ENCODE measurements at places on chromosomes 1 and 21.

DNA sequence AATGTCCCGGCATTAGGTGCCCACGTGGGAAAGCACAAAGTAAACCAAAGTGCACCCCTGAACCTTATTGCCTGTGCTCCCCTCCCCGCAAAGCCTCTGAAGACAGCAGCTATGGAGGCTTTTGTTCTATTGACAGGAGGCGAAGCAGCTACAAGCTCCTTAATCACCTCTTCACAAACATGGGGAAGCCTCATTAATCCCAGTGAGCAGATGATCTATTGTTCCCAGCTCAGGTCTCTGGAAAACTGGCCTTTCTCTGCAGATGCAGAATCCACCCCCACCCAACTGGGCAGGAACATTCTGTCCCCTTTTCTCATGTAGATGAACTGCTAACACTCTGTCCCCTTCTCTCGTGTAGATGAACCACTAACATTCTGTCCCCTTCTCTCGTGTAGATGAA lies 190.5 kb upstream of the CSF3R start:
- no peak for DNase-seq

DNA sequence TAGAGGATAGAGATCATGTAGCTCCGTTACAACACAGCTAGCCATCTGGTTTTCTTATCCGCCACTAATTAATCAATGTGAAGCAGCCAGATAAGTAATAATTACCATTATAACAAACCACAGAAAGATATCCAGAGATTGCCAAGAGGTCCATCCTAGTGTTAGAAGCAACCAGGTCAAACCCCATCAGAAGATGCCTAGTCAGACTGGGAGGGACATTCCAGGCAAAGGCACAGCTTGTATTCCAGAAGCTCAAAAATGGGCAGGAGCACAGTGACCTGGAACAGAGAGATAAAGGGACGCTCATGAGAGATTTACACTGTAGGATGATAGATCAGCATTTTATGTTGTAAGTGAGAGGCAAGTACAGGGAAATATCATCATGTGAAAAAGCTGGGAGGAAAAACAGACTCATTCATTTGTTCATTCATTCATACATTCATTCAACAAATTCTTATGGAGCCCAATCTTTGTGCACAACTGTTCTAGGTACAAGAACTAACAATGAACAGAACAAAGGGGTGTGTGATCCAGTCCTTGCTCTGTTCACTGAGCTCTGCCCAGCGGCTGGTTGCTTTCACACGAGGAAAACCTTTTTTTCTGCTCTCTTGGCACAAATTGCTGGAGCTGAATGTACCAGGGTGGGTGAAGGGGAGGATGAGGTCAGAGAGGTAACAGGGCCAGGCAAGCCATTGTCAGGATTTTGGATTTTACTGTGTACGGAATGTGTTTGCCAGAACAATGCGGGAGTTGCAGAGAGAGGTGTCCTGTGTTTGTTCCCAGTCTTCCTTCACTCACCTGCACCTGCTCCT lies 240.8 kb upstream of the FGGY start:
- no peak for DNase-seq

DNA sequence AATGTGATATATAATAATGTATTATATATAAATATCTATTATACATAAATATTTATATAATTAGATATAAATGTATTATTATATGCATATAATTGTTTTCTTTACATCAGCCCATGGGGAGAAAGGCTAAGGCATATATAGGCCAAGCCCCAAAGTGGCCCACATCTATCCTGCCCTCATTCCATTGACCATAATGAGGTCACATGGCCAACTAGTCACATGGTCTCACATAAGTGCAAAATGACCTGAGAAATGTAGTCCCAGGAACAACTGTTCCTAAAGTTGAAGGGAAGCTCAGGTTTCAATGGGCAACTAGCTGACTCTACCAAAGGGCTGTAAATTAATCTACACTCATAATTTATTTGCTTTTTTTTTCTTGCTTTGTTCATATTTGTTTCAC lies 14.5 kb upstream of the CCDC185 start:
- DNase-seq, result no peak

DNA sequence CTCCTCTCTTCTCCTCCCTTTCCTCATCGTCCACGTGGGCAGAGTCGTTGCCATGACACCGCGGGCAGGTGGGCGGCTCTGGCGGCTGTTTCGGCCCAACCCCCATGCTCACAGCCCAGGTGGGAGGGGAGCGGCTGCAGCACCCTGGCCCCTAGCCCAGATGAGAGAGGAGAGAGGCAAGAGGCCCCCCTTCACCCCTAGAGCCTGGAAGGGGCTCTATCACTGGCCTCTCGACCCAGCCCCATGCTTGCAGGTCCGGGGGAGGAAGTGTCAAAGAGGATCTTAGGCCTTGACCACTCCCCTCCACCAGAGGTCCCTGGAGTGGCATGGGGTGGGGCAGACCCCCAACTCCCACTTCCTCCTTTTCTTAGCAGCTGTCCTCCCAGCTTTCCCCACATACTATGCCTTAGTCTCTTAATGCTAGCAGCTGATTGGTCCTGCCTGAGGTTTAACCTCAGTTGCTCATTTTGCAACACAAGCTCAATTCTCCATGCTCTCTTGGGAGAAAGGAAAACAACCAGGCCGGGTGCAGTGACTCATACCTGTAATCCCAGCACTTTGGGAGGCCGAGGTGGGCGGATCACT lies 10.4 kb downstream of the DLGAP3 start:
- DNase-seq, result peak; percentile 63

DNA sequence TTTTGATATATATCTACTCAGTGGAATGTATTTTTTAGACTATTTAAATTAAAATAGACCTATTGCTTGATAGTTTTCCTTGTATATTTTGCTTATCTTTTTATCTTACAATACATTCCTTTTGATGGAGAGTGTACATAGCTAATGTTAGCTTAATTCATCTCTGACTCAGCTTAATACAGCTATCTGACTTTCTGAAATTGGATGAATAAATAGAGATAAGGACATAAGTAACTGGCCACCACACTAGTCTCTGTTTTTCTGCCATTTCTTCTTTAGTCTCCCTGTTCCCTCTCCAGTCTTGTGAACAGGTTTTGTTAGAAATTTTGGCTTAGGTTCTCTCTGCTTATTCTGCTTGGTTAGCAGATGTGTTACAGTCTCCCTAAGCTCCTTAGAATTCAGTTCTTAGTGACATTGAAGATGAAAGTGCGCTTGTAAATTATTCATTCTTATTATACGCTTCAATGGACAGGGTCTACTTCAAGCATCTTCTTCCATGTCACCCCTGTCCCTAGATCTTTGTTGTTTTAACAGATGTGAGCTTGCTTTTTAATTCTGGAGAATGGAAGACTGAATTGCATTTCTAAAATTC lies 59.6 kb downstream of the XPR1 start:
- no peak for DNase-seq

GRCh38 chr1:42937836-42938644 lies 20.6 kb downstream of the SLC2A1 start:
- DNase-seq, result peak; percentile 60

DNA sequence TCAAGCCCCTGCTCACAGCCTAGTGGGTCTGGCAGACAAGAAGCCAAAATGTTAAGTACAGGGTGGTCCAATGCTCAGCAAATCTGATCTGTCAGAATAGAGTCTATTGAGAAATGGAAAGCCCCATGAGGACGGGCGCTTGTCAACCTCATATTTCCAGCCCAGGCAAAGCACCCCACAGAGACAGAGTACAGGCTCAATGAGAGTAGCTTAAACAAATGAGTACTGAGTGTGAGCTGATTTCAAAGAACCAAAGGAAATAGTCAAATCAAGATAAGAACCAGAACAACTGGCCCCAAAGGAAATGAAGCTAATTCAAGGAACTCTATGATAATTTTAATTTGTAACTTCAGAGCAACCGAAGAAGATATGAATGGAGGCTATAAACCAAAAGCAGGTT lies 44.6 kb upstream of the SLC30A1 start:
- no peak for DNase-seq

- no peak for DNase-seq
Observed at GRCh38 chr21:43924421-43925095, 59.5 kb downstream of the AGPAT3 start.

GRCh38 chr21:45283035-45283610 lies 4.6 kb downstream of the POFUT2 start:
- DNase-seq, result no peak

DNA sequence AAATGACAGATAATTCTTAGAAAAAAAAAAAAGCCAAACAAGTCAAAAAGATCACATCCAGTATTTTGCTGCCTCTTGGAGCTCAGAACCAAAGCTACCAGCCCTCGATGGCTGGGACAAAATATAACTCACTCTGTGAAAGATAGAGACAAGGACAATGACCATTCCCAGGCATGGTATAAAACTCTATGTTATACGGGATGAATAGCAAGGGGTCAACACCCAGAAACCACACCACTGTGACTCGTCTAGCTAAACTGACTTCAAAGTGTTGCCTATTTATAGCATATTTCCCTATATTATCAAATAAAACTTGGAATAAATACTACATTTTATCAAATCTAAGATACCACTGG lies 10.1 kb downstream of the TMEM63A start:
- DNase-seq, result no peak

DNA sequence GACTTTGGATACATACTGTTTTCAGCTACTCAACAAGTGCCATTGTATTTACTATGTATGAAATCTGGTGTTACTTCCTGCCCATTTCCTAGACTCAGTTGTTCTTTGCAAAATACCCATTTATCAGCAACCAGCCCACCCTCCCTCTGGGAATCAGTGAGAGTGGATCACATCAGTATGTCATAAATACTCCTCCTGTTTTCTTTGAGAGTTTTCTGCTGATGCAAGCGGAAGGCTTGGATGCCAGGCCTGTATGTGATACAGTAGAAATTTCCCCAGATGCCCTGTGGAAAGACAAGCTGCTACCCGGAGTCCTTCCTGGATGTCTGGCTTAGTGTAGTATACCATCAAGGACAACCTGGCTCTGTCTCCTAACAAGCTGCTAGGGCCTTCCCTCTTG lies 2.4 kb upstream of the PTPRC start:
- DNase-seq, result no peak

DNA sequence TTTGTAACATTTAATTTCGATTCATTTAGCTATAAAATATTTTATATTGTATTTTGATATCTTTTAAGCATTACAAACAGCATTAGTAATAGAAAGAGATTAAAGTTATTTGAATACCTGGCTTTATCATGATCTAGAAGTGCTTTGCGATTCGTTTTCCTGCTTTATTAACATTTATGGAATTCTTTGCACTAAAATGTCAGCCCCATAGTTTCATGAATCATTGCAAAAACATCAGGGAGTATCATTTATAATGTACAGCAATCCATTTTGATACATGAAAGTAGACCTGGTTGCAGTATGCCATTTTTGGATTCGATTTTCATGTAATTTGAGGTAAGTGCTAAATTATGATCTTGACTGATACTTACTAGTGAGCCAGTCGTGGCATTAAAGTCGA lies 108.0 kb upstream of the DPYD start:
- DNase-seq, result no peak

GRCh38 chr1:9449976-9450696 lies 89.1 kb upstream of the SLC25A33 start:
- no peak for DNase-seq

DNA sequence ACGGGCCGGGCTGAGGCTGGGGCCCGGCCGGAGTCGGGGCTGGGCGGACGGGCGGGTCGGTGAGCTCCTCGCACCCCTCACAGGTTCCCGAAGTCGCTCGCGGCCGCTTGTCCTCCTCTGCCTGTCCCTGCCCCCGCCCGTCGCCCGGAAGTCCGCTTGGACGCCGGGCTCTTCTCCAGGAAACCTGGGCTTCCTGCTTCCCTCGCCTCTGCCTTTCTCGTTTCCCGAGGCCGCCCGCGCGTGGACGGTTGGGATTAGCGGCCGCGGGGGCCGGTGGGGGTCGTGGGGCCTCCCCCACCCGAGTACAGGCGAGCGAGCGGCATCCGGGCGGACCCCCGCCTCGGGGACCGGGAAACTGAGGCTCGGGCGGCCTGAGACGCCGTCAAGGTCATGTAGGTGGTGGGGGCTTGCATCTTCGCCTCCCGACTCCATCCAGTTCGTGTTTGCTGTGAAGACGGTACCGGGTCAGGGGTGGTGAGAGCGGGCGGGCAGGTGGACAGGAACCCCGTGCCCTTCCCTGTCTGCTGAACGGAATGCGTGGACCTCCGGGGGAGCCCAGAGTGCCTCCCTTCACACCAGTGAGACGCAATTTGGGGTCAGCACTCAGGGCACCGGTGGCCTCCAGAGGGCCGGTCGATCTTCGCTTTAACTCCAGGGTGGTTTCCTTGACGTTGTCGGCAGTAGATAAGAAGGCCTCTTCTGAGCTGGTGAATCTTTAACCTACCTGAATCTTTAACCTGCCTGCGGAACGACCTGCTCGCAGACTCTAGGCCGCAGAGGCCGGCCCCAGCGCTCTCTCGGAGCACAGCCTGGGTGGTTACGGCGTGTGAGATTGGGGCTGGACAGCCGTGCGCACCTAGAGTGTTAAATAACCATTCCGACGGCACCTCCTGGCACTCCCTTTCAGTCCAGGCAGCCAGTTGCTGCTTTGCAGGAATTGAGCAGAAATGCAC lies 686 bp downstream of the ARF1 start:
- no peak for DNase-seq

- DNase-seq, result no peak
Observed at GRCh38 chr1:3718764-3719163, 33.5 kb upstream of the CCDC27 start.

DNA sequence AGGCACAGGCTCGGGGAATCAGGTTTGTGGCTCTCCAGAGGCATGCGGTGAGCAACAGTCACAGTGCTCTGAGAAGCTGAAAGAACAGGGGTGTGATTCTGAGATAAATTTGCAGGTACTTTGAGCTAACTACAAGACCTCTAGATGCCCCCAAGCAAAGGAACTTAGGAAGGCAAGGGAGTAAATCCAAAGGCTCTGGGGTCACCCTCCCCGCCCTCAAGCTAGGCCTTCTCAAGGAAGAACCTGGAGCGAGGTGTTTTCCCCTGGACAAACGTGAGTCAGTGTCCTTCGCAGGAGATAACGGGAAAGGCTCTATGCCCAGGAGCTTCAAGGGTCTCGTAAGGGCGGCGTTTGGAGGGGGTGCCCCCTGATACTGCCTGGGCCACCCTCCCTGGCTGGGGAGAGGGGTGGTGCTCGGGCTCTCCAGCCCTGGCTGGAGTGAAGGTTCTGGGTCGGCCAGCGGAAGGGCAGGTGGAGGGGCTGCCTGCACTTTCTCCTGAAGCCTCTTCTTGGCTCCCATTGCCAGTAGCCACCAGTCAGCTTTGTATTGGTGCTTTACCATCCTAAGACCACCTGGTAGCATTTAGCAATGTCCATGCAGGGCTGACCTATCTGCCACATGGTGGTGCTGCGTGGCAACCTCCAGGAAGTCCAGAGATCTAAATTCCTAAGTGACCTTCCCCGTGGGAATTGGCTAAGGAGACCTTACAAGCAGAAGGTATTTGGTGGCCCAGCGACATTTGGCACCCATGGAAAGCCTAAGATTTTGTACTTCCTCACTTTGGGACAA lies 44.0 kb downstream of the GPR161 start:
- no peak for DNase-seq
